Cerebellar nuclear complex (tissue), 1 donor: ENCODE measurements at places on chromosomes 11 and 22.

- DNase-seq = no peak
Measured at GRCh38 chr11:834371-835316, 1.9 kb downstream of the CD151 start.

DNA sequence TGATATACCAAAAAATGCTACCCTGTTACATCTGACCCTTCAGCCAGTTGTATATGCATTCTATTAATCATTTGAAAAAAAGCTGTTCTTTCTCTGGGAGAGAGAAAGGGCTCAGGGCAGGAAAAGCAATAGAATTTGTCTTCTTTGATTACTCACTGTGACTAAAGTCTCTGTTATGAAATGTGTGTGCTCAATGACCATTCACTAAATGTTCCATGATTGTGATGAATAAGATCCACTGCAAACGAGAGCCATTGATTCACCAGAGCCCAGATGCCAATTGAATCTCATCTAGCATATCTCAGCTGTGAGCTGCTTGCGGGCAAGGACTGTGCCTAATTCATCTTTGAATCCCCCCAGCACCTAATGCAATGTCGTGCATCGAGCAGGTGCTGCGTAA is 184.3 kb downstream of the OPCML start:
- no peak for DNase-seq

DNA sequence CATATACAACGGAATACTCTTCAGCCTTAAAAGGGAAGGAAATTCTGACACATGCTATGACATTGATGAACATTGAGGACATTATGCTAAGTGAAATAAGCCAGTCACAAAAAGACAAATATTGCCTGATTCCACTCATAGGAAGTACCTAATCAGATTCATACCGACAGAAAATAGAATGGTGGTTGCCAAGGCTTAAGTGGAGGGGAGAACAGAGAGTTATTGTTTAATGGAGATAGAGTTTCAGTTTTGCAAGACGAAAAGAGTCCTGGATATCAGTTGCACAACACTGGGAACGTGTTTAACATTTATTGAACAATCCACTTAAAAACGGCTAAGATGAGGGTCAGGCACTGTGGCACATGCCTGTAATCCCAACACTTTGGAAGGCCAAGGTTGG is 45.6 kb upstream of the HIPK3 start:
- no peak for DNase-seq

DNA sequence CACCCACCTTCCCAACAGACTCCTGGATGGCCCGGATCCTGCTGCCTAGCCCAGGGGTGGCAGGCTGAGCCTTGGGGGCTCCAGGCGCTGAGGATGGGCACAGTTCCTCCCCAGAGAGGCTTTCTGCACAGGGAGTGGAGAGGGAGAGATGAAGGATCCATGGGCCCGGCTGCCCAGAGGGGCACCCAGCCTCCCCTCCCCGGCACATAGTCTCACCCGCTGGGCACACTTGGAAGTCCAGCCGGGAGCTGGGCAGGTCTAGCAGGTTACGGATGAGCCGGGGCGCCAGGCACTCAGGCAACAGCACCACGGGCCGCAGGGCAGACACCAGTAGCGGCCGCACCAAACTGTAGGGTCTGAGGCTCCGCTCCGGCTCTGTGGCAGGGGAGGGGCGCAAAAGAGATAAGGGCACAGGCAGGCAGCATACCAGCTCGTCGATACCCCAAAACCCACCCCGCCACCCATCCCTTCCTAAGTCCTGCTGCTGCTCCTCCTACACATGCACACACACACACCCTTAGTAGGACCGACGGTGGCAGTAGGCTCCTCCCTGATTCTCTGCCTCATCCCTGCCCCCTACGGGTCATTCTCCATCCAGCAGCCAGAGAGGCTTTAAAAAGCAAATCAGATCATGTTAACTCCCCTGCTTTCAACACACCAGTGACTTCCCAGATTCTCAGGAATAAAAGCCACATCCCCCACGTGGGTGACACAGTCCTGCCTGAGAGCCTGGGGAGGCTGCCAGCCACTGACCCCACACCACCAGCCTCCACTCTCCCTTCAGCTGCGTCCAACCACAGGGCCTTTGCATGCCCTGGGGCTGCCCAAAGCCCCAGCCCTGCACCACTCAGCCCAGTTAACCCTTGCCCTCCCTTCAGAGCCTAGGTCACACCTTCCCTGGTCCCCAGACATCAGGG is 6.5 kb upstream of the MFNG start:
- DNase-seq = no peak

GRCh38 chr11:109221190-109221589 is 200.8 kb upstream of the C11orf87 start:
- DNase-seq = no peak

DNA sequence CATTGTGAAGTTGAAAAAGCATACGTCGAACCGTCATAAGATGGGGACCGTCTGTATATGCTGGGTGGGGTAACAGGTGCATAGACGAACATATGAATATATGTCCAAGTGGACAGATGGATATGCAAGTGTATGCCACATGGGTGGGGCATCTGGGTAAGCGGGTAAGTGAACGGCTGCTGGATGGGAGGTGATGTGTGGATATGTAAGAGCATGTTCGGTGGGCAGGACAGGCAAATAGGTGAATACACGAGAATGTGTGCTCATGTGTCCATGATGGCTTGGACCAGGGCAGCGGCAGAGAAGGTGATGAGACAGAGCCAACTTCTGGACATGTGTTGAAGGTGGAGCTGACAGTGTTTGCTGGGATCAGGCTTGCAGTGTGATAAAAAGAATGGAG is 12.0 kb downstream of the IFITM10 start:
- no peak for DNase-seq

- no peak for DNase-seq
Measured at GRCh38 chr11:65425971-65426838, 3.6 kb downstream of the NEAT1 start.
